ENCODE measurements at places on chromosomes 2 and 18.

GRCh38 chr18:55439056-55439455 is 148.9 kb downstream of the TCF4 start:
- DNase-seq, result no peak

GRCh38 chr2:120439637-120440384 is 93.9 kb downstream of the INHBB start:
- no peak for DNase-seq

GRCh38 chr2:197369228-197369932 is 58.8 kb upstream of the ANKRD44 start:
- DNase-seq, result no peak

GRCh38 chr2:178479758-178480226 is 465 bp upstream of the PLEKHA3 start:
- DNase-seq, result no peak

GRCh38 chr18:31050635-31051034 is 8.1 kb upstream of the DSC3 start:
- no peak for DNase-seq

- DNase-seq, result no peak
These were observed 247.8 kb downstream of the GBX2 start for GRCh38 chr2:235920216-235920865.

DNA sequence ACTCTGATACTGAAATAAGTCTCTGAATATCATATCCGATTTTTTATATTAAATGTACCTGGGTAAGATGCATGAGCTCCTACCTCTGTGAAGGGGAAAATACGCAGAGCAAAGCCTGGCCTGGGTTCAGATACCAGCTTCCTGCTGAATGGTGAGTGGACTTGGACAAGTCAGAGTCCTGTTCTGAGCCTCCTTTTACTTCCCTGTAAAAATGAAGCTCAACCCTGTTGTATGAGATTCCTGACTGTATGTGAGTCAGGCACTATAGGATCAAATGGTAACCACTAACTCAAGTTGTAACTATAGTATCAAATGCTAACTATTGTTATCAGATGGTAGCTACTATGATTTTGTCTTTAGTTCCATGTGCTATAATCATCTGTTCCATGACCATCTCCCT is 561.7 kb downstream of the CNTNAP5 start:
- DNase-seq, result no peak

DNA sequence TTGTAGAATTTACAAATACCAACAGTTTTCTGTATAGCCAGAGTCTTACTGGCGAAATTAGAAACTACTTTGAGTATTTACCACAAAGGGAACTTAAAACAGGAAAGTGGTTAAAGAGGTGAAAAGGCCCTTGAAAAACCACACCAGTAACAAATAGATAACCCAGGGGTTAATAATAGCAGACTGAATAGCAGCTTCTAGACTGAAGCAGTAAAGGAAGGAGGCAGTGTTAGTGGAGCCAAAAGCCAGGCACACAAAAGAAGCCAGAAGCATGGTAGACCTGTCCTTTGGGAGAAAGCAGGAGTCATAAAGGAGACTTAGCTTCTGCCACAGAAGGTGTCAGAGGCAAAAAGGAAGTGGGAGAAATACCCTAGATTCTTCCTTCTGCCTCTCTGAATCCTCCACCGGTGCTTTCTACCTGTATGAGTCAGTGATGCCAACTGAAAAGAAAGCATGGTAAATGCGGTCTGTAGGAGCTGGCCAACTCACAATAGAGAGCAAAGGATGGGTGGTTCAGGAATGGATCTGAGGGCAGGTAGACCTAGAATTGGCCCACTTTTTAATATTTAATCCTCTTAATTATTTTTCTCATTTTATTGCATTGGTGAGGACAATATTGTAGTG is 97.3 kb downstream of the ARL6IP6 start:
- DNase-seq, result no peak

DNA sequence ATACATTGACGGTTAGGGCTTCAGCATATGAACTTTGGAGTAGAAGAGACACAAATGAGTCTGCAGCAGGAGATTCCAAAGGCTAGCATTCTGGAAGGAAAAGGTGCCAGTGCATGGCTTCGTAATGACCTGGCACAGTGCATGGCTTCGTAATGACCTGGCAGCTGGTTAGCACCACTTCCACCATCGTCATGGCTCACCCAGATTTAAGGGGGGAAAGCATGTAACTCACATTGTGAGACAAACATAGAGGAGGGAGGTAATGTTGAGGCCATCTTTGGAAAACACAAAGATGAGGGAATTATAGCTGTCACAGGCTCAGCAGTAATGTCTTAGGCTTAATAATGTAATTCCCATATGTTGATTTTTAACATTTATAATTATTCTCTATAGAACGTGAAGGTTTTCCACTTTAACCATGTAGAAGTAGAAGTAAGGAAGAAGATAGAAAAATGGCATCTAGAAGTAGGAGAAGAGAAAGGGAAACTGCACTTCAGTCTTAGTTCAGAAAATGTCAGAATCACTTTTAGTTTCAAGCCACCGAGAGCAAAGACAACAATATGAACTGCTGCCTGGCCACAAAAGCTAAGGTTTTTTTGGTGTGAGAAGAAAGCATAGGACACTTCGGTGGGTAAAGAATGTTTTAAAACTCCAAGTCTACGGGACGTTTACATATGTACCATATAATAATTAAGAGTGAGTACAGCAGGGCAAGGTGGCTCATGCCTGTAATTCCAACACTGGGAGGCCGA is 6.8 kb upstream of the STK25 start:
- DNase-seq, result no peak

DNA sequence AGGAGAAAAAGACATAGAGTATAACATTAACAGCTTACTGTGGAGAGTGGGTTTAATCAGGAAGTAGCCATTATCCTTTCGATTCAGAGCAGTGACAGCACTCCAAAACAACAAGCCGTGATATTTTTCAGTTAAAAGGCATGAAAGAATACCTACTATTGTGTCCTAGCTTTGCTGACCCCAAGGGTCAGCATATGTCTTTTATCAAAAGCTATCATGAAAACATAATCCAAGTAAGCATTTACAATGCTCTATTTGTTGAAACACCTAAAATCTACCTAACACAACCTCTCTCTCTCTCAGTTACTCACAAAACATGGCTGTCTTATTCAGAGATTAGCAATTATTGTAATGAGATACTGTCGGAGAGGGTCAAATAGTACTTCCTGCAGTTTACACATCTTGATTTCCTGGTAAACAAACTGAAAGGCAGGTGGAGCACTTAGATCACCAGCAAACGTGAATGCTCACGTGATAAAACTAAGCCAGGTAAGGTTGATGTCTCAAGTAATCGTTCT is 100.0 kb downstream of the BAZ2B start:
- DNase-seq, result no peak

- DNase-seq, result no peak
These were observed 120.4 kb upstream of the COL5A2 start for GRCh38 chr2:189299974-189300373.

GRCh38 chr2:26481706-26482105 is 3.8 kb upstream of the OTOF start:
- DNase-seq, result no peak
